ENCODE measurements at places on chromosomes 3 and 15.

DNA sequence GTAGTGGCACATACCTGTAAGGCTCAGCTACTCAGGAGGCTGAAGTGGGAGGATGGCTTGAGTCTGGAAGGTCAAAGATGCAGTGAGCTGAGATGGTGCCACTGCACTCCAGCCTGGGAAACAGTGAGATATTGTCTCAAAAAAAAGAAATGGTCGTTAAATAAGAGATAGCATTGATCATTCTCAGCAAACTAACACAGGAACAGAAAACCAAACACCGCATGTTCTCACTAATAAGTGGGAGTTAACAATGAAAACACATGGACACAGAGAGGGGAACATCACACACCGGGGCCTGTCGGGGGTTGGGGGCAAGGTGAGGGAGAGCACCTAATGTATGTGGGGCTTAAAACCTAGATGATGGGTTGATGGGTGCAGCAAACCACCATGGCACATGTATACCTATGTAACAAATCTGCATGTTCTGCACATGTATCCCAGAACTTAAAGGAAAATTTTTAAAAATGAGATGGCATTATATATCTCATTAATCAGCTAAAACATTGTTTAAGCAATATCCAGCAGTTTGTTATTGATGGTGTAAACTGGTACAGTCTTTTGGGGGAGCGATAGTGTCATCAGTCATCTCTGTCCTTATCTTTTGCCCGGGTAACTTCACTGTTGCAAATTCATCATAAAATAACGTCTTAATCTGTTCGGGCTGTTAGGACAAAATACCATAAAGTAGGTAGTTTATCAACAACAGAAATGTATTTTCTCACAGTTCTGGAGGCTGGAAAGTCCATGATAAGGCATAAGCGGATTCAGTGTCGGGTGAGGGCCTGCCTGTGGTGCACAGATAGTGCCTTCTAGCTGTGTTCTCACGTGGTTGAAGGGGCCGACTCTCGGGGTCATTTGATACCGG, 1.7 kb upstream of the MAN2A2 start:
- DNase-seq: no peak

GRCh38 chr3:89521328-89521727, 413.9 kb downstream of the EPHA3 start:
- no peak for DNase-seq

DNA sequence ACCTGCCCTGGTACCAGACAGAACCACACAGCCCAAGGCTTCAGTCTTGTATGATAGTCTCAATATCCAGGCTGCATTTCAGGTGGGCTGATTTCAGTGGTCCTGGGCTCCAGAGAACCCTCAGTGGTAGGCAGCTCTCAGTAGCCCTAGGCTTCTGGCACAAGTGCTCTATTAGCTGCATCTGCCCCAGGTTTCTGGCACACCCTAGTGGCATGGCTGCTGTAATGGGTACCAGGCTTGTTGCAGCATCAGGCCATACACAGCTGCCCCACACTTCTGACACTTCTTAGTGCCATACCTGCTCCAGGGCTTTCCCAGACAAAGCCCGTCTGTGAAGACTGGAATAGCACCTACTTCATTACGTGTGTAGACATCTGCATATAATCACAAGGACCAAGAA, 1062.2 kb upstream of the EPHA6 start:
- DNase-seq: no peak

GRCh38 chr3:111956995-111957734, 21.7 kb upstream of the ABHD10 start:
- no peak for DNase-seq

DNA sequence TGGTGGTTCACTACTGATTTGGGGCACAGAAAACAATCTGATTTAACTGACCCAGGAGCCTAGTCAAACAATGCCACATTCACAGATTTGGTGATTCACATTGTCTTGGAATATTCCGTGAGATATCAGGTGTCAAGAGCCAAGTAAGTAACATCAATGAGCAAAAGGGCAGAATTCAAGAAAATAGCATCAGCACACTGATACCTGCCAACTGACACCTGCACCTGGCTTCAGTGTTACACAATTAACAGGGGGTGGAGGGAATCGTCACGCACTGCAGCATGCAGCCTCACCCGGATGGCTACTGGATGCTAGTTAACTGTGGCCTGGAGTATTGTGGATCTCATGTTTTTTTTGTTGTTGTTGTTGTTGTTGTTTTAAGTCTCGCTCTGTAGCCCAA, 17.6 kb downstream of the CCNL1 start:
- DNase-seq: no peak

GRCh38 chr3:156044634-156044975, 75.8 kb upstream of the KCNAB1 start:
- no peak for DNase-seq

DNA sequence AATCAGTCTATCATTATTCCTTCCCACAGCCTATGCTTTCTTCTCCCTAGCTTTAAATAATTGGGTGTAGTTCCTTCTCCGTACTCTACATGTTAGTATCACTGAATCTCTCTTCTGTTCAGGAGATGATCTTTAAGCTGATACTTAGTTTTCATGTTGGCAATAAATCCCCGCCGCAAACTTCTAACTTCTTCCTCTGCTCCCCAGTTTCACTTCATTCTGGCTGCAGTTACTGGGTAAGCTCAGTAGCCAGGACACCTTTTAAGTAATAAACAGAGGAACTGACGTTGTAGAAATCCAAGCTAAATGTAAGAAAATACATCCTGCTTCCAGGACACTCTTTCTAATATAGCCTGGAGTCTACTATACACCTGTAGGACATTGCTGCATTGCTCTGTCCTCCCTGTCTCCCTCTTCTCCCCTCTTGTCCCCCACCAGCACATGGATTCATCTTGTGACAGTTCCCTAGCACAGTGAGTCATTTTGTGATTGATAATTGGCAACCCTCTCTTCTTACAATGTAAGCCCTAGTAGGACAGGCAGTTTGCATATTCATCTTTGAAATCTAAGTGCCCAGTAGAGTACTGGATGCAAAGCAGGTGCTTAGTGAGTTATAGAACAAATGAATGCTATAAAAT, 598.2 kb downstream of the UNC13C start:
- DNase-seq: no peak

GRCh38 chr3:47197287-47197686, 33.4 kb upstream of the SETD2 start:
- no peak for DNase-seq

GRCh38 chr3:108479224-108479623, 31.2 kb downstream of the MYH15 start:
- DNase-seq: no peak

DNA sequence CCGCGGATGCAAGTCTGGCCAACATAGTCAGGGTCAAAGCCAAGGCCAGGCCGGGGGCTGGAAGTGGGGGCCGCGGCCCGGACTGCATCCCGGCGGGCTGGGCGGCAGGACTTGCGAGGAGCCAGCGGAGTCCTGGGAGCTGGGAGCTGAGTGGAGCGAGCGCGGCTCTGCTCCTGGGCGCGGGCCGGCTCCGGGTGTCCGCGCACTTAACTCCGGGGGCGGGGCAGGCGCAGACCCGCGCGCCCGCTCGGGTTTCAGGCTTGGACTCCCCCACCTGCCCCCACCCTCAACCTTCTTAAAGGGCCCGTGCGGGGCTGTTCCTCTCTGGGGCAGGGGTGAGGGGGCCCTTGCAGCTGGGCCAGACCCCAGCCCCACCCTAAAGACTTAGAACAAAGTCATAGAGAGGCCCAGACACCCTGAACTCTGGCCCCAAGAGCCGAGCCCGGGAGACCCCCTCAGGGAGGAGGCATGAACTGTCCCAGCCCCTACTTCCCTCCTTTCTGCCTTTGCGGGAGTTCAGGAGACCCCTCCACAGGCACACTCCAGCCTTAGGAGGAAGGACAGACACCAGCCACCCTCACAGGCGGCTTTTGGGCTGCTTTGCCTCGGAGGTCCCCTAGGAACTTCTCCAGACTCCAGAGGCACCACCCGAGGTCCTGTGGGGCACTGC, at the start of gene CSPG4:
Gene CSPG4, minus strand, starts transcription at position 181 of the 670 bp plus-strand sequence. Its CDS starts 93 bp downstream, at position 88.
- DNase-seq: no peak

- no peak for DNase-seq
These were observed 36.3 kb downstream of the SLITRK3 start for GRCh38 chr3:165159760-165160421.

- DNase-seq: no peak
These were observed 160.6 kb upstream of the WNT5A start for GRCh38 chr3:55647670-55648069.

- no peak for DNase-seq
These were observed 525 bp upstream of the MCCC1 start for GRCh38 chr3:183099838-183100204.

DNA sequence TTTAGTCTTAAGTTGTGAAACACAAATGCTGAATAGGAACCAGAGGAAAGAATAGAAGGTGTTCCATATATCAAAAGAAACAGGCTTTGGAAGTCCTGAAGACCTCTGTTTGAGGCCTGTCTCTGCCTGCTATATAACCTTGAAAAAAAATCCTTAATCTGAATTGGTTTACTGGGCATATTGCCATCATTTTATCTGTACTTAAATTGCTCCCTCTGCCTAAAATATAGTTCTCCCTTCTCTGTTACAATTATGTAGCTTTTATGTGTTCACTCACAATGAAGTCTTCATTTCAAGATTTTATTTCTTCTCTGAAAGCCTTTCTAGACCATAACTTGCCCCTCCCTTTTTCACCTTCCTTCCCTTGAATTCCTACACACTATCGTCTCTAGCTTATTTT, 21.2 kb downstream of the ARL13B start:
- DNase-seq: no peak

DNA sequence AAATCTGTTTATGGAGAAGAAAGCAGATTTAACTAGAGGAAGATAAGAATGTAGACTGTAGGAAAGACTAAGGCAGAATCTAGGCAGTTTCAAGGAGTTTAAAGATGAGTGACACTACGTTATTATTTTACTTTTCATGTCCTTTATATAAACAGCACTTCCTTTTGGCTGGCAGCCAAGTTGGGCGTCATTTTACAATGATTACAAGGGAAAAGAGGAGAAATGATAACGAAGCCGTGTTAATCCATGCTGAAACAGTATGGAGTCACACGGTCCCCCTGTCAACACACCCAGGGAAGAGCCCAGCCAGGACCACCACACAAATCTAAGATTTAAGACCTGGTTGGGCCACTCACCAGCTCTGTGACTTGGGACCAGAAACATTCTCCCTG, 83.7 kb upstream of the NEO1 start:
- DNase-seq: no peak

GRCh38 chr3:27976933-27977332, 254.8 kb upstream of the EOMES start:
- no peak for DNase-seq

GRCh38 chr15:73927003-73927475, 777 bp downstream of the LOXL1 start:
- peak; percentile 19 for DNase-seq

DNA sequence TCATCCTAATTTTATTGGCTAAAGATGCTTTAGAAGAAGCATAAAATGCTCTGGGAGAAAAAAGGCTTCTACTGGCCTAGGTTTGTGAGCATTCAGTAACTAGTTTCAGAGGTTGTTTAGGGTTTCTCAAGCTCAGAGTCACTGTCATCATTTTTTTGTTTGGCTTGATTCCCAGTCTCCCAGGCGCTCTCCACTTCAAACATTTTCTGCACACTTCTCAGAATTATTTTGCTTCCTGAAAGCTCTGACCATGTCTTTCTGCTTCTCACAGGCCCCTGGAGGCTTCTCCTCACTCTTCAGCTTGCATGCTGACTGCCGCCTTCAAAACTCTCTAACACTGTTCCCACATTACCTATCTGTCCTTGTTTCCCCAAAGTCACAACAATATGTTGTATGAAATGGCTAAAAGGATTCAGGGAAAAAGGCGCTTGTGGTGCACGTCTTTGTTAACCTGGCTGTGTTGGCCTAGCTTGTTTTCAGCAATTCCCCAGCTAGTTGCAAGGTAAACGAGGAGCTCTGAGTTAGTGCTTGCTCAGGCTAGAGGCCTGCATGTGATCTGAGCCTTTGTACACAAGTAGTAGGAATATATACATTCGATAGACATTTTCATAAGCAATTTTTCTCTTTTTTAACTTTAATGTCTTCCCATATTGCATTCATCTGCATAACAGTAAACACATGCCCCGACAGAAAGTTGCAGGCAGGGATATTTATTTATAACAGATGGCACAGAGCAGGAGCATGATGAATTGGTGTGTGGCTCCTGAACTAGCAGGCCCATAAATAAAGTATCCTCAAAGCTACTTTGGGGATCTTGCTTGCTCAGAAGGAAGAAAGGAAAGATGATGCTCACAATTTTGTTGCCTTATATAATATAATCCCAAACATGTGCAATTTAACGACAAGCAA, 129.2 kb upstream of the DPH6 start:
- no peak for DNase-seq

- DNase-seq: no peak
These were observed 38.4 kb downstream of the SYNM start for GRCh38 chr15:99143242-99143641.

GRCh38 chr15:62783303-62783957, 259.1 kb upstream of the TPM1 start:
- DNase-seq: no peak

DNA sequence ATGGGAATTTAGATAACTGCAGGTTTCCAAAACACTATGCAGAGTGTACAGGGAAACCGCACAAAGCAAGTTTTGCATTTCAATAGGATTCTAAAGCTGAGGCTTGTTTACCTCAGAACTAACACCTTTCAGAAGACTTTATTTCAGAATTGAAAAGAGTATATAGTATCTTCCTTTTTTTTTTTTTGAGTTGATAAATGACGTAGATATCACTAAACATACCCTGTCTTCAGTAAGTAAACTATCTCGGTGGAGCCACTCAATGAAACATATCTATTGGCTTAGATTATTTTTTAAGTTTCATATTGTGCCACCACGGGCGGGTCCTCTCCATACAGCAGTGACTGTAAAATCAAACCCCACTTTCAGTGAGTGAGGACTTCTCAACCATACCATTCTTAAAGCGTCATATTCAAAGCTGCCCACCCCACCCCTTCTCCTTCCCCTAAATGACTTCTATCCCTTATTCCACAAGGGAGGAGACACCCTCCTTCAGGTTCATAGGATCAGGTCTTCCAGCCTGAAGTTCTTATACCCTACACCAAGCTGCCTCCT, 2.0 kb upstream of the TBL1XR1 start:
- DNase-seq: no peak

DNA sequence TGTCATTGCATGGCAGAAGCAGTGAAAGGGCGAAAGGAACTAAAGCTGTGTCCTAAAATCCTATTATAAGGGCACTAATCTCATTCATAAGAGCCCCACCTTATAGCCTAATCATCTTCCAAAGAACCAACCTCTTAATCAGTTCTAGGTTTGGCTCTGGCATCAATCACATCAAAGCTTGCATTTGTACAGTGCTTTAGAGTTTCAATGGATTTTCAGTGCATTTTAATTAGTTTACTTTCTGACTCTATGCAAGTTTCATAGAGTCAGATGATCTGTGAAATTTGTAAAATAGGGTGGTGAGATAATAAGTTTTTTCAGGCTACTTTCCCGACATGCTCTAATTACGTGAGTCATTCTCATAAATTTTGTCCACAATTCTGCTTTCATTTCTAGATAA, 341.1 kb downstream of the DIPK2A start:
- DNase-seq: no peak

- DNase-seq: no peak
These were observed 132.9 kb downstream of the TPRG1 start for GRCh38 chr3:189304465-189305351.

- DNase-seq: no peak
These were observed 91.9 kb downstream of the MEGF11 start for GRCh38 chr15:66161575-66162118.

Measured in activated T-helper 1 cell treated with anti-CD3 and anti-CD28 coated beads, Interleukin-2, amount 50 U/mL, for 16 hours (primary cell).